H54 (cell line): ENCODE measurements at places on chromosomes 2 and 18.

GRCh38 chr2:236774171-236774570, 204.5 kb downstream of the ACKR3 start:
- no peak for DNase-seq

- DNase-seq: no peak
Observed at GRCh38 chr18:9861933-9862332, 23.8 kb upstream of the TXNDC2 start.

- DNase-seq: no peak
Observed at GRCh38 chr2:143704451-143705106, 575.4 kb downstream of the ARHGAP15 start.

- no peak for DNase-seq
Observed at GRCh38 chr2:208643145-208643544, 236.6 kb downstream of the PTH2R start.

- DNase-seq: no peak
Observed at GRCh38 chr2:38499548-38500282, 103.0 kb downstream of the HNRNPLL start.

DNA sequence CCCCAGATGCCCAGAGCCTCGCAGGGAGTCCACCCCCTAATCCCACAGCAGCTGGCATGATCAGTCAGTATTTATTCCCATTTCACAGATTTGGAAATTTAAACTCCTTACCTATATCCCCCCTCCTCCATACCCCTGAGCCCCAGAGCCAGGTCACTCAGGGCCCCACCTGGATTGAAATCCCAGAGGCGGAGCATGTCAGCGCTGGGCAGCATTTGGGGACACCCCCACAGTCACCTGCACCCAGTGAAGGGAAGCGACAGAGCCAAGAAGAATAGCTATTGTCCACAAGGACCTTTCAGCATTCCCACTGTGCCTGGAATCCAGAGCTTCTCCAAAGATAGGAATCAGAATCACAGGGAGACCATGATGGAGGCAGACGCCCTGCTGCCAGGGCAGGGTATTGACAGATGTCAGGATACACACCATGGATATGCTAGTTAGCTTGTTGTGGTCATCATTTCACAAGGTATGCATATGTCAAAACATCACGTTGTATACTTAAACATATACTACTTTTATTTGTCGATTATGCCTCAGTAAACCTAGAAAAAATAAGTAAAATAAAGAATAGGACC, 968 bp upstream of the ASTL start:
- DNase-seq: no peak

DNA sequence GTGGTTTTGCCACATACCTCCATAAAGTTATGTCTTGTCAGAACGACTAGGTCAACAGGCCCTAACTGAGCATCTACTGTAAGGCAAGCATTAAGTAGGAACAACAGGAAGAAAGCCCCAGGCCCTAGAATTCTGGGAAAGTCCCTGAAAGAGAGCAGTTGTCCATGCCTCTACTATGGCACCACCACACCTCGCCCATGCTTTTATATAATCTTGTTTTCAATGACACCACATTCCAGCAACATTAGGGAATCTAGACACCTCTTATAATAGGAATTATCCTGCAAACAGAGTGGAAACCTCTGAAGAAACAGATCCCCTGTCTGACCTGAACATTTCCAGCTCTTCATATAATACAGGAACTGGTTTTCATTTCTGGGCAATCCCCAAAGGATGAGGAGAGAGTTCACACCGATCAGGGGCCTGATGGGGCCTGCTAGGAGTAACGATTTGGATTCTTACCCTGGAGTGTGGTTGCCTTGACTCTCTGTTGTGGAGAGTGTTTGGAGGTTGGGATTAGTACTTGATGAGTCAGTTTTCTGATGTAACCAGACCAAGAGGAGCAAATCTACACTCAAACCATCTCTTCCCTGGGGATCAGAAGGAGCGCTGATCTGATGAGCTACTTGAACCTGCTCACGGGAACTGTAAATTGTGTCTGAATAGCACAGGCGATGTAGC, 31.9 kb upstream of the CEP68 start:
- DNase-seq: peak; percentile 51

GRCh38 chr2:140416577-140416976, 1636.4 kb upstream of the NXPH2 start:
- no peak for DNase-seq

DNA sequence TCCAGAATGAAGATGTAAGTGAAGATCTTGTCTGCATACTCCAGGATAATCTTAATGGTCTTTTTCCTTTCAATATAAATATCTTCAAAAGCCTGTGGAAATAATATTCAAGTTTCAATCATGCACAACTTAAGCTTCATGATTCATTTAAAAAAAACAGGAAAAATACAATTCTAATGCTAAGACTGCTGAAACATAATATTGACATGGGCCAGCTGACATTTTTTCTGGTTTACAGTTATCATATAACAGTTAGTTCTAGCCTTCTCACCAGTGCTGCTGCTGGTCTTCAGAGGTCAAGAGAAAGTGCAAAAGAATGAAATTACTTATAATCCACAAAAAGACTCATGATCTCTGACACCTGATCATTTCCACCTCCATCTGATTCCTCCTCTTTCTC, 110.4 kb upstream of the SCN1A start:
- DNase-seq: no peak

- no peak for DNase-seq
Observed at GRCh38 chr18:22469061-22469734, 51.5 kb upstream of the CTAGE1 start.

DNA sequence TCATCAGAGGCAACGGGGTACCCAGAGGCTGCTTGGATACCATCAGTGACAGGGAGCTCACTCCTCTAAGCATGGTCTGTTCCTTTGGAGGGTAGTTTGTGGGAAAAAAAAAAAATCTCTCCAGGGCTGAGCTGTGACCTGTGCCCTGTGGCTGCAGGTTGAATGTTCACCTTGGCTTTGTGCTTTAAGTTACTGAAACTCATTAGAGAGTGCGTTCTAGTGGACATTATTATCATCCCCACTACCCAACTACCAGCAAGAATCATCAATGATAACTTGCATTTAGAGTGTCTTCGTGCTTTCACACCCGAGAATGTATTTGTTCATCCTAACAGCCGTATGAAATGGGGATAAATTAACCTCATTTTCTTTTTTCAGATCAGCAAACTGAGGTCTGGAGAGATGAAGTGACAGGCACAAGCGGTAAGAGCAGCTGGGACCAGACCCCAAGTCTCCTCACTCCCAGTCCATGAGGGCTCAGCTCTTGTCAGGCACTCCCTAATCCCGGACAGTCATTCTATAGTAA, 157.5 kb upstream of the MYCN start:
- DNase-seq: no peak

DNA sequence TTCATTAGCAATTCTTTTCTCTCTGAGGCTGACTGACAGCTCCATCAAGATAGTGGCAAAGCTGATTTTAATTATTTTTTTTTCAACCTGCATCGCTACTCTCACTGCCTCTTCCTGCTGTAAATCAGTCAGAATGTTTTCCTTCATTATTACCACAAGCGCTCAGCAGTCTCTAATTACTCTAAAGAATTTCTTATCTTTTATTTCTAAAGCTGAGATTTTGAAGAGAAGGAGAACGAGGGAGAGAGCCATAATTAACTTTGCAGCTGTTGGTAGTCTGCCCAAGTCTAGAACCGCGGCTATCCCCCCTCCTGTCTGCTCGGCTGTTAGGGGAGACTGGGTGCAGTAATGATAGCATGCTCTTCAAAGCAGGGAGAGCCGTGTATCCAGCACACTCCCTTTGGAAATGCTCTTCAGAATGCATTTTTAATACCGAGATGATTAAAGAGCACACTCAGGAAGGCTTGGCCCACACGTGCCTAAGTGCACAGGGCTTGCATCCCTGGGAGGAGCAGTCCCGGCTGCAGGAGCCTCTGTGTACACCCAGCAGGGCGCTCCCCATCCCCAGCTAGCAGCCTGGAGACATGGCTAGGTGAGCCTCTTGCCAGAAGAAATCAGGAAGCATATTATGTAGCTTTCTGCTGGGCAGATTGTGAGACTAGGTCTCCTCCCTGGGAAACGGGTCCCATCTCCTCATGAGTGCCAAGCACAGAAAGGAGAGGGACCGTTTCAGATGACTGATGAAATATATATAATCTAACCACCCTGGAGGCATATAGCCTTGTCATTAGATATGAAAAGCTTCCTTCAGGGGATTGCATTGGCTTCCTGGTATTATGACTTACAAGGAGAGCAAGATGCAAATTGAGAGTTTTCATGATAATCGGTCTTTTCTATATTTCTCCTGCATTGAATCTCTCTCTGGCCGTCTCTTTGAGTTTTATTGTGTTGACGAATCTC, 555.2 kb downstream of the CMPK2 start:
- no peak for DNase-seq

DNA sequence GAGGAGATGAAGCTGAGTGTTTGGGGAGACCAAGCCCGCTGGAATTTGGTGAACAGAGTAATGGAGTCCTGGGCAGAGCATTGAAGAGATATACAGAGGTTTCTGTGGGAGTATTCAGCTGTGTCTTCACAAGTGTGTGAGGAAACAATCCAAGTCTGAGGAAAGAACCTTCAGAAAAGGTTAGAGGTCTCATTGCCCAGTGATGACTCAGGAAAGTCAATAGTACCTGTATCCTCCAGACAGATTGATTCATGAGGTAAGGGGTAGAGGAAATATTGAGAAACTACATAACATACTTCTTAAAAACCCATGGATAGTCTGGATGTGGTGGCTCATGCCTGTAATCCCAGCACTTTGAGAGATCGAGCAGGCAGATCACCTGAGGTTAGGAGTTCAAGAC, 392.3 kb downstream of the GALNT13 start:
- no peak for DNase-seq

- DNase-seq: no peak
Observed at GRCh38 chr2:156695020-156695419, 258.8 kb downstream of the GPD2 start.

DNA sequence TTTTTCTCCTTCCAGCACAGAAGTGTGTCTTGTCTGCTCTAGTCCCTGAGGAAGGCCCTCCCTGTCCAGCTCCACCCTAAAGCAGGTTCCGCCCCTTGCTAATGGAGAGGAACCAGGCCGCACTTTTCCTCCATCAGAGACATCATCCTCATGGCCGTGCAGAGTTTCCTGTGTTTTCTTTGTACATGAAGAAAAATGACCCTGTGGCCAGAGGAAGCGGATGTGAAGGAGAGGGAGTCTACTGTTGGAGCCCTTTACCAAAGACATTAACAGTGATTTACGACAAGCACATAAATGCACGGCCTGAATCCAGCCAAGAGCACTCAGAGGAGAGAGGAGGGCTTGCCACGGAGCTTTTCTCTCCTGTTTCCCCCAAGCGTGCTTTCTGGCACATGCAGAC, 109.5 kb downstream of the RNF144A start:
- DNase-seq: no peak

DNA sequence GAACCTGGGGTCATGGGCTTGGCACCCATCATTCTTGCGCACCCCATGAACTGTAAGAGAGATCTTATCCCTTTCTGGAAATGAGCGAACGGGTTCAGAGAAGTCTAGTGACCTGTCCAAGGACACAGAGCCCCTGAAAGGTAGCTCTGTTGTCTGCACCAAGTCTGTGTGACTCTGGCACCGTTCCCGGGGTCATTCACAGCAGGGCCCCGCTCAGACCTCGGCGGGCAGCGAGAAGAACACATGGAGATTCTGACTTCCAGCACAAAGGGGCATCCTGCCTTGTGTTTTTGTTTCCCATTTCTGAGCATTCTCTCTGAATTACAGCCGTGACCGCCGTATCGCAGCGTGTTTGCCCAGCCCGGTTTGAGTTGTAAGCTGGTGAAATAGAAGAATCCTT, 231.7 kb downstream of the KLHL29 start:
- DNase-seq: no peak

- DNase-seq: no peak
Observed at GRCh38 chr2:64349131-64349530, 104.8 kb upstream of the LGALSL start.
